MM.1S (cell line): ENCODE measurements at places on chromosomes 11 and 22.

DNA sequence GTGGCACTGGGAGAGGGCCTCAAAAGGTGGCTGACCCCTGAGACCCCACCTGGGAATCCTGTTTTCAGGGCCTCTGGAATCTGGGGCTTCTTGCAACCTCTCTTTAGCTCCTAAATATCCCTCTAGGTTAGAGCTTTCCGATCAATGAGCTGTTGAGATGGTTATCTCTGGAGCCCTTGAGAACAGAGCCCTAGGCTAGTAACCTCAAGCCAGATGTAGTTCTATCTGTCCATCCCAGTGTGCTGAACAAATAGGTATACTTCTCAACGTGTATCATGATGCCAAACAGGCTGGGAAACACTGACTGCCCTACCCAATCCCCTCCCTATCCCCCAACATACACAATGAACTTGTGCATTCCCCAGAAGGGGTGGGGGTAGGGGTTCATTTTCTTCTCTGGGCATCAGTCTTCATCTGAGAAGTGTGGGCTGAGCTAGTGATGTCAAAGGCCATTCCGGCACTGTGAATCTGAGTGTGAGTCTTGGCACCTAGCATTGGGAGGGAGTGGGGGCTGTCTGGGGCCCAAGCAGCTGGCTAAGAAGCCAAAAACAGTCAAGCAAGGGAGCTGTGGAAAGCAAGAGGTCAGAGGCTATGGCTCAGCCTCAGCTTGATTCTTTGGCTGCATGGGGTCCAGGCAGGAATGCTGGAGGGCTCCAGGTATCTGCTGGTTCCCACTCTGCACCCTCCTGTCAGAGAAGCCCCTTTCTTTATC is 17.3 kb downstream of the CD82 start:
- H3K36me3 ChIP-seq = no peaks in the 10 kb centered on the region; the same call in 1 of the 2 replicates
- no peaks in the 10 kb centered on the region for H3K27me3 ChIP-seq
- DNase-seq = no peak
- no peak overlapping the region for H3K27ac ChIP-seq

DNA sequence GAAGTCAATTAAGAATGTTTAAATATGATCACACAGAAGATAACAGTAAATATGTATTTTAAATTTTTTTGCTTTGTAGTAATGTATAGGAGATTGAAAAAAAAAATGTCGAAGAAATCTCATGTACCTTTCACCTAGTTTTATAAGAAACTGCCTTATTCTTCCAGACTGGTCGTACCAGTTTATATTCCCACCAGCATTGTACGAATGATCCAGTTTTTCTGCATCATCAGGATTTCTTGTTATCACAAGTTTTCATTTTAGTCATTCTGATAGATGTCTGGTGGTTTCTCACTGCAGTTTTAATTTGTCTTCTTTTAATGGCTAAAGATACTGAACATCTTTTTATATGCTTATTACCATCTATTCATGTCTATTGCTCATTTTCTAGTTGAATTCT is 101.8 kb upstream of the CTSC start:
- DNase-seq = no peak
- H3K4me1 ChIP-seq = peaks cover 16% of the 10 kb centered on the region
- H3K4me3 ChIP-seq = no peak overlapping the region
- H3K36me3 ChIP-seq = no peaks in the 10 kb centered on the region
- H3K27me3 ChIP-seq = no peaks in the 10 kb centered on the region
- H3K27ac ChIP-seq = no peak overlapping the region

- no peak overlapping the region for H3K27ac ChIP-seq
- H3K36me3 ChIP-seq = no peaks in the 10 kb centered on the region
- H3K27me3 ChIP-seq = no peaks in the 10 kb centered on the region
- H3K4me1 ChIP-seq = no peaks in the 10 kb centered on the region
Observed at GRCh38 chr11:131969261-131969660, 598.8 kb downstream of the NTM start.

DNA sequence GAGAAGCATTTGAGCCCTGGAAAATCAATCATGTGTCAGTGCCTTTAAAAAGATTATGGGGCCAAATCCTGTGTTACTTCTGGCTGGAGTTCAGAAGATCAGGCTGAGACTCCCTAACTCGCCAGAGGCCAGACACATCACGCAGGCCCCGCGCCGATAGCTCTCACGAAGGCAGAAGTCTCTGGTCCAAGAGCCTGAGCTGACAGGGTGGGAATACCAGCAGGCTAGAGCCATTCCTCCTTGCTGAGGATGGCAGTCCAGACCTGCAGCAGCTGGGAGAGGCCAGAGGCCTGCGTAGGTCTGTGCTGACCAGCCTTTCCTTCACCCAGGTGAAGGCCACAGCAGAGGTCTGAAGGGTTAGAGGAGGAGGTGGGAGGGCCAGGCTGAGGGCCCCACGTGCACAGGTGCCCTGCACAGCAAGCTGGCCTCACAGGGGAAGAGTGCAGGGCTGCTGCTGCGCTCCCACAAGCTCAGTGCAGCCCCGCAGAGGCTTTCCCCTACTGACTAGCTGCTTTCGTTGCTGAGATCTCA is 52.9 kb downstream of the ST14 start:
- H3K27me3 ChIP-seq = no peaks in the 10 kb centered on the region
- no peak overlapping the region for H3K27ac ChIP-seq
- no peak overlapping the region for H3K4me3 ChIP-seq
- H3K36me3 ChIP-seq = no peaks in the 10 kb centered on the region
- DNase-seq = no peak
- no peaks in the 10 kb centered on the region for H3K4me1 ChIP-seq

- H3K27ac ChIP-seq = no peak overlapping the region
- DNase-seq = peak; percentile 15
- no peaks in the 10 kb centered on the region for H3K27me3 ChIP-seq
- no peak overlapping the region for H3K4me3 ChIP-seq
Observed at GRCh38 chr22:36773935-36774334, 2.0 kb downstream of the IFT27 start.
